ENCODE measurements at places on chromosomes 3 and 15.

- DNase-seq = peak; percentile 81
Observed at GRCh38 chr15:67064607-67065530, 533 bp upstream of the SMAD3 start.

- no peak for DNase-seq
Observed at GRCh38 chr3:13004376-13004775, 68.9 kb downstream of the IQSEC1 start.

DNA sequence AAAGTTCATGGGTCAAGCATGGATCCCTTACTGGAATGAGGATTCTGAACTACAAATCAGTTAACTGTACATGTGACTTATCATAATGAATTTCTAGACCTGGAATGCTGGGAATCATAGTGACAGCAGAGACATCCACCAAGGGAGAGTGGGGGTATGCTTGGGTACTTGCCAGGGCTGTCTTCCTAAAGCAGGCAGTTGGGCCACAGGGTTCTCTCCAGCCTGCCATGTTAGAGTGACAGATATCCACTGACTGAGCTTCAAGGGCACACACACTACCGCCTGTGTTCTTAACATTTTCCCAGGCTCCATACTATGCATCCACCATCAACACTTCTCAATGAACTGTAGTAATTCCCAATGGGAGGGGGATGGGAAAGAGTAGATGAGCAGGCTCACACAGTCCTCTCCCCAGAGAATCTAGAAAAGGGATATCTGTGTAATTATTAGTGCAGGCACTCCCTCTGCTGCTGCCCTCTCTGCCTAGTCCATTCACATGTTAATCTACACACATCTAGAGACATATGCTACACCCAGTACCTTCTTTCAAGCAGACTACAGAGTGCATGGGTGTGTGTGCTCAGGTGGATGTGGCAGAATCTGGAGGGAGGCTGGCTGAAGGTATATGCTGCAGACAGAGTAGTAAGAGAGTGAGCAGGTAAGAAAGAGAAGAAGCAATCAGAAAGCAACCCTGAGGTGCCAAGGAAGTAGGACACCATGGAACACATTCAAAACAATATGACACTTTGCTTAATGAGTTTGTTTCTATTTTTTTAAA lies 3.7 kb downstream of the FSTL1 start:
- DNase-seq = no peak

GRCh38 chr3:171687581-171687980 lies 122.7 kb downstream of the PLD1 start:
- DNase-seq = no peak

DNA sequence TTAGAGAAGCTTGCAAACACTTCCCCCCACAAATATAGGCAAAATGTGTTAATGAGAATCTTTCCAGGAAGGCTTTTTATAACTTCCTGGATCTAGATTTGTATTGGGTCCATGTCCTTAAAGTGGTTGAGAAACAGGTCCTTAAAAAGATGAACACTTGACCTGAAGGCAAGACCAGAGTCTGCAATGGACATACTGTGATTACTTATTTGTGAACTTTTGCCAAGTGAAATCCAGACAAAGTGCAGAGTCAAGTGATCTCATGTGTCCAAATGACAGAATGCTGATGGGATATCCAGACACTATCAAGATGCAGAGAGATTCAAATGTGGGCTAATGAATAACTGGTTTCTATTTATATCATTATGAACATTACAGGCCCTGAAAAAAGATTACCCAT lies 43.8 kb downstream of the FRMD4B start:
- no peak for DNase-seq

DNA sequence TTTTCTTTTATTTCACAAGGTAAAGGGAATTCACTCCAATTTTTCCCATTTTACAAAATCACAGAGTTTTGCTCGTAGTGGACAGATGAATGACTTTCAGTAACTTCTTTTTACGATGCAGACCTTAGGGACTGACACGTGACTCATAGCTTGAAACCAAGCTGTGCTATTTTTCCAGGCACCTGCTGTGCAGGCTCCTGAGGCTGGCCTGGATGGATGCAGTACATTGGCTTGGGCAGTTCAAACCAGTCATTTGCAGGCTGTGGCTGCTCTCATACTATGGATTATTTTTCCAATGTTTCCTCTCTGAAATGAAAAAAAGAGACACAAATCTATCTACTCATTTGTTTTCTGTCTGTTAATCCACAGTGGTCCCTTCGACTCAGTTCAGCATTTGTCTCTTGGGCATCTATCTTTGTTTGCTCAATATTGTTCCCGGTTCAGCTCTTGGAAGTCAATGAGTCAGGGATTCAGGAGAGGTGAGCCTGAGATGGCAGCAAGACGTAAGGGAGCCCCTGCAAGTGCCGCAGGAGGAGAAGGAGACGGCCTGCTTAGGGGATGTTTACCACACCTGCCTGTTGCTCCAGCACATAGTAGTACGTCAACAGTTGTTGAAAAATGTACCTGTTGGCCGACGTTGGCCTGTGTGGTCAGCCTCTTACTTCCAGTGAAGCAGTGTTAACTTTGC lies 92.8 kb downstream of the SV2B start:
- no peak for DNase-seq

- no peak for DNase-seq
Observed at GRCh38 chr15:49062900-49063299, 16.7 kb upstream of the SECISBP2L start.

DNA sequence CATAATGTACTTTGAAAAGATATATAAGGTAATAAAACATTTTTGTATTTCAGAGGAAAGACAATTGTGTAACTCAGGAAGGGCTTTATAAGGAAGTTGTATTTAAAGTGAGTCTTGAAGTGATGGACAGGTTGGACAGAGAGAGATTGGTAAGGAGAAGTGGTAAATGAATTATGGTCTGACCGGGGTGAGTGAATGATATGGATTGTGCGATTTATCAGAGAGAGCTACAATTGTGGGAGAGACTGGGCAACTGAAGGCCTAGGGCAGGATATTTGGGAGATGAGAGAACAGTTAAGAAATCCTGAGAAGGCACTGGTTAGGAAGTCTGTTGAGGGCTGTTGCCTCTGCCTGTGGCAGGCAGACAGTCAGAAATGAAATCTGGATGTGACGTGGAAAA lies 14.8 kb downstream of the IL1RAP start:
- DNase-seq = no peak

DNA sequence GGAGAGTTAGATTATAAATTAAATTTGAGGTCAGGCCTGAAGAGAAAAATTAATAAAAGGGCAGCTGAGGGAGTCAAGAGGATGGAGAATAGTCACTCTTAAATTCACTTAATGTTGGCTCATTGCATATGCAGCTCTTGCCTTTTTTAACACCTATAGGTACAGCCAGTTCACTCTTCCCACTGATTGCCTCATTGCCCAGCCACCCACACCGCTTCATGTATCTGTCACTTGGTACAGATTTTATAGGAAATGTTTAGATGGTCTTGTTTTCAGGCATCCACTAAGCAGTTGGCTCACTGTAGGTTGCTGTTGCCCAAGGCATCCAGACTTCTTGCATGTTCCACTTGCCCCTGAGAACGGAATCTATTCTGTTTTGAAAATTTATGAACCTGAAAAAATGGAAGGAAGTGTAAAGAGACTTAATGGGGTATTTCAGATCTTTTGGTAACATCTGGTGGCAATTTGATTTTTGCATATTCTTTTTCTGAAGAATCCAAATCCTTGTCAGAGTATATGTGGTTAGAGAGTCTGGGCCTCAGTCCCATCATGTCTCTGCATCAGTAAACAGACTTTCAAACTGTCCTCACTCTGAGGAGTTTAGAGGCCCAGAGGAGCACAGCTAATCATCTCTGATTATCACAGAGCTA lies 151.9 kb downstream of the RBPMS2 start:
- DNase-seq = no peak

- no peak for DNase-seq
Observed at GRCh38 chr3:197216914-197217313, 81.5 kb downstream of the DLG1 start.

DNA sequence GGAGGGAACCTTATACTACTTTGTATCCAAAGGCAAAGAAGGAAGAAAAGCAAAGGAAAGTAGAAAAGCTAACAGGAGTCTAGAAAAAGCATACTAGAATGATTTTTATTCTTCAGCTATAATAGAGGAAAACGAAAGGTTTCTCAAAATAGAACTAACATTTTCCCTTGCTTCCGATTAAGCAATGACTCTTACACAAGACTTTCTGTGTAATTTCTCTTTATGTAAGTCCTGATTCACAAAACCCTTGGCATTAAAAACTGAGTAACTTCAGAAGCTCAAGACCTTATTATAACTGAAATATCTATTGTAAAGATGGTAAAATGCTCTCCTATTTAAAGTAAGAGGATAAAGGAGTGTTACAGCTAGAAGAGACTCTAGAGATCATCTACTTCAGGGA lies 97.4 kb downstream of the DTWD1 start:
- DNase-seq = no peak

GRCh38 chr3:30764281-30764680 lies 130.2 kb downstream of the GADL1 start:
- DNase-seq = no peak

GRCh38 chr3:71584394-71585011 lies 975 bp upstream of the FOXP1 start:
- DNase-seq = peak; percentile 62

DNA sequence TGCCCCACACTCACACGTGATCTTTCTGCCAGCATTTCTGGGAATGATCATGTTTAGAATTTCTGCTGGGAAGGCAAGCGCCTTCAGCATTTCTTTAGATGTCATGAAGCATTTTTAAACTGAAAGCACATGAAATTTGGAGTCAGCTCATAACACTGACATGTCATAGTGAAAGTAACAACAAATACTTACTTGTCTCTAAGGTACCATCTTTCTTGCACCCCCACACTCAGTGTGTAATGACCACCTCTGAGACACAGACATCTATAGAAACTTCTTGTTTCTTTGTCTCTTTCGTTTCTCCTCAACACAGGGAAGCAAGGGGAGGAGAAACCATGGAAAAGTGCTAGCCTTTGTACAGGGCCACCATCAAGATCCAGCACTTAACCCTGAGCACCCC lies 171.7 kb downstream of the RORA start:
- DNase-seq = no peak

DNA sequence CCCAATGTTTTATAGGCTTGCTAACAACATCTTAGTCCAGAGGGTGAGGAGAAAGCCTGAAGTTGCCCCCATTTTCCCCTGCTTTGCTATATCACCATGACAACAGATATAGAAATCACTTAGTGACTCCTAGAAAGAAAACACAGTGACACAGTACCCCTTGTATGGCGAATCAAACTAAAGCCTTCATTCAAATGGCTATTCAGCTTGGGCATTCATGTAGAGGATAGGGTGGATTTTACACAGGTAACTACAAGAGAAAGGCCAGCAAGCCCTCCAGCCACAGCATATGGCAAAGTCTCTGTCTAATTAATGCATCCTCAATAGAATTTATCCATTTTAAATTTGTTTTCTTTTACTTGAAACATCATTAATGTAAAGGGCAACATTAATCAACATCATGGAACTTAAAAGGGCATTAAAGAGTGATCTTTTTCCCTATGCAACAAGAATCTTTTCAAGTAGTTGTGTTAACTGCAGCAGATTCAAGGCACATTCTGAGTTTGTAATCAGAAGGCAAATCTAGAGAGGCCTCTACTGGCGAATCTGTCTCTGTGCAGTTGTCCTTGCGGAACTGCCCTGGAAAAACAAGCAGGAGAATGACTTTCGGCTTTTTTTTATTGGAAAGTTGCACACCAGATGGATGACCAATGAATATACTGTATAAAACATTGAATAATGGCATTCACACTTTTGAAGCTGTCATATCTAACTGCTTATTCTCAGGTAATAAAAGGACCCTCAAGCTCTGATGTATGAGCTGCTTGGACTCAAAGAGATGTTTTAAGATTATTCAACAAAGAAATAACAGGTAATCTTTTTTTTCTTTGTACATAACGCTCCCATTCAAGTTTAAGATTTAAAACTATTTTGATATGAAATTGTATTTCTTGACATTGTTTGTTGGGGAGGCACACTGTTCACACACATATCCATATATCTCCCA lies 621.7 kb upstream of the AGTR1 start:
- no peak for DNase-seq

- no peak for DNase-seq
Observed at GRCh38 chr3:13023971-13024764, 49.1 kb downstream of the IQSEC1 start.

- DNase-seq = no peak
Observed at GRCh38 chr3:185420762-185421161, 57.8 kb downstream of the MAP3K13 start.

- DNase-seq = no peak
Observed at GRCh38 chr3:143358155-143358792, 238.7 kb downstream of the CHST2 start.

- no peak for DNase-seq
Observed at GRCh38 chr15:78932258-78932808, 12.5 kb downstream of the CTSH start.

DNA sequence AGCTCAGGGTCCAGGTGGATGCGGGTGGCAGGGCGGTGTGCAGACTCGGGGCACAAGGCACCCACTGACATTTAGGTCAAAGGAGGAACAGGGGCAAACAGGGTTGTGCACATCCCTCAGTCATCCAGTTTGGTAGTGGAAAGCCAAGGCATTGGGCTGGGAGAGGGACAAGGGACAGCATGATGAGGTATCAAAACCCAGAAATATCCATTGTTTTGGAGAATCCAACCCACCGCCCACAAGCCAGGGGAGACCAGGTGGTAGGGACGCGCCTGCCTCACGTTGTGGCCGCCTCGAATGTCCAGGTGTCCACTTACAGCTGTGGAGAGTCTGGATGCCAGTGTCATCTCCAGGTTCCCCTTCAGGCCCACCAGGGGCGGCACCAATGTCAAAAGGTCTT lies 33.3 kb downstream of the SLC41A3 start:
- no peak for DNase-seq

DNA sequence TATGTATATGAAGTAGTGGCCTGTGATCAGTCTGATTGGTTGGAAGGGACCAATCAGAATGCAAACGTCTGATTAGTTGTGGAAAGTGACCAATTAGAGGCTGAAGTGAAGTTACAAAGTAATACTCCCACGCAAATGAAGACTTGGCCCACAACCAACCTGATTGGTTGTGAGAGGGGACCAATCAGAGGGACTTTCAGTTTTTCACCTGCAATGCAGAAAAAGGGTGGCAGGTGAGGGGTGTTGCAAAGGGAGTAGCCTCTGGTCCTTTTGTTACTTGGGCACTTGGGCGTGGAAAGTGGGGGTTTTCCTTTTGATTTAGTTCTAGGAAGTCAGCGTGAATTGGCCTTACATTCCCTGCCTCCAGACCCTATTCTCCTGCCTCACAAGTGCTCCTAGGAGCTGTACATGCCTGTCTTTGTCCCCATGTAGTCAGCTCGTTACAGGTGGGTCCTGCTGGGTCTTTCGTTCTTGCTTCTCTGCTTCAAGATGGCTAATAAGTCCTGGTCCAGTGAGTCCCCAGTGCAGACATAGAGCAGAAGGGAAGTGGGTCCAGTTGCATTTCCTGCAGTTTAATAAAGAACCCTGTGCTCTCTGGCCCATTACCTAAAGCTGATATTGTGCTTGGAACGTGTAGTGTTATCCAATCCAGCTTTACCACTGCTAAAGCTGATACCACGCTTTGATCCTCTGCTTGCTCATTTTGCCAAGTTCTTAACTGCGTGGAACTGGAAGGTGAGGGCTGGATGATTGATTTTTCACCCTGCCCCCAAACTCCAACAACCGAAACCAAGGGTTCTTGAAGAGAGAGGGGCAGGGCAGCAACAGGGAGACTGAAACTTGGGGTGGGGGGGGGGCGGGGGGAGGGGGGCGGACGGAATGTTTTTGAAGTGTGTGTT lies 46.0 kb upstream of the CD47 start:
- no peak for DNase-seq

- DNase-seq = peak; percentile 86
Observed at GRCh38 chr3:44648564-44649229, at the start of gene ZNF35. ZNF35 (plus strand) TSS chr3:44648732; CDS start chr3:44651068, 2,336 bp downstream.

- DNase-seq = peak; percentile 49
Observed at GRCh38 chr15:68558318-68559305, 20.2 kb upstream of the CORO2B start.

Measured in H1 (cell line).